ENCODE measurements at places on chromosomes 2 and 18.

- DNase-seq, result no peak
These were observed 130.9 kb upstream of the RND3 start for GRCh38 chr2:150618245-150618895.

DNA sequence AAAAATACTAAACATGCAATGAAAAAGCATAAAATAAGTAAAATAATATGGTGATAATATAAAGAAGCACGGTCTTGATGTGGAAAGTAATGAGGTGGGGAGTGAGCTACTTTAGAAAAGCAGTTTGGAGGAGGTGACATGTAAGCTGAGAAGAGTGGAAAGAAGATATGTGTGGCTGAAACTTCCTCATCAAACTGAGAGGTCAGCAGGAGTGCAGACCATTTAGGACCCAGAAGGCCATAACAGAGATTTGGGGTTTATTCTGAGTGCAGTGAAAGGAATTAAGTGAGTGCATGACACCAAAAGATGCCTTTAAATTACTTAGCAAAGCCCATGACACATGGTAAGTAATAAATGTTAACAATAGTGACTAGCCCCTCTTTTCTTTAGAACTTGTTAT lies 24.4 kb upstream of the TMEM182 start:
- no peak for DNase-seq

DNA sequence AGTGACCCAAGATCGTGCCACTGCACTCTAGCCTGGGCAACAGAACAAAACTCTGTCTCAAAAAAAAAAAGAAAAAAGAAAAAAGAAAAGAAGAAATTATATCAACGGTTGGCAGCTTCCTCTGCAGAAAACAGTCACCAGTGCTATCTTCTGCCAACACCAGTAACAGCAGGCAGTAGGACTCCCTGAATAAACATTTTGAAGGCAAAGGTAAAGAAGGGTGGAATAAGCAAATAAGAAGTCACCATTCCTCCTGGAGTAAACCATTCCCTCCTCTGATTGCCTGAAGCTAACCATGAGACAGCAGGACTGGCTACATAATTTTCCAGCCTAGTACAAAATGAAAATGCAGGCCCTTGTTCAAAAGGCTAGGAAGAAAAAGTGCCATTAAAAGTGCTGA lies 9.0 kb upstream of the RNF103 start:
- DNase-seq, result no peak

GRCh38 chr2:21774691-21775368 lies 651.1 kb downstream of the TDRD15 start:
- no peak for DNase-seq

DNA sequence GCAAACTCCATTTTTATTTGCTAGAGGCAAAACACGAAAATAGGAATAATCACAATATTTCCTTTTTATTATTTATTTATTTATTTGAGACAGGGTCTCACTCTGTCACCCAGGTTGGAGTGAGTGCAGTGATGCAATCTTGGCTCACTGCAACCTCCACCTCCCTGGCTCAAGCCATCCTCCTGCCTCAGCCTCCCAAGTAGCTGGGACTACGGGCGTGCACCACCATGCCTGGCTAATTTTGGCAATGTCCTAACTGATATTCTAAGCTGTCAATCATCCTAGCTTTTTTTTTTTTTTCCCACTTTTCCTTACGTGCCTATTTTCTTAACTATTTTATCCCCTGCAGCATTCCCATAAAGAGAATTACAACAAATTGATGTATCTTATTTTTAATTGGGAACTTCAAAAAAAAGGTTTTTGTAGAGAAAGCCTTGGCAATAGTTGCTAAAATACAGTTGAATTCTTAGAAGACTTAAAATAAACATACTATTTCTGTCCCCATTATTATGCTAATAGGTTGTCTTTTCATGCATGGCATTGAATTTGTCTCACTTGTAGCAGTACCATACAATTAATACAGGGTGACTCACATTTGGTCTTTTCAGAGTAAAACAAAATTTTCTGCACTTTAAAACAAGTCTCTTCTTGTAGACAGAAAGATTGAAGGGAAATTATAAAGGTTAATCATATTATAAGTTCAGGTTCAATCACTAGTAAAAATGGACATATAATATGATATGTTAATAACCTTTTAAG lies 153.5 kb downstream of the SLC39A10 start:
- DNase-seq, result no peak
